Heart left ventricle (tissue), 16 donors: ENCODE measurements at places on chromosomes 6 and 20. TPM values are rescaled to one million over a fixed set of nuclear protein-coding genes. Genes with fewer than 3 reads are reported as not detected.

DNA sequence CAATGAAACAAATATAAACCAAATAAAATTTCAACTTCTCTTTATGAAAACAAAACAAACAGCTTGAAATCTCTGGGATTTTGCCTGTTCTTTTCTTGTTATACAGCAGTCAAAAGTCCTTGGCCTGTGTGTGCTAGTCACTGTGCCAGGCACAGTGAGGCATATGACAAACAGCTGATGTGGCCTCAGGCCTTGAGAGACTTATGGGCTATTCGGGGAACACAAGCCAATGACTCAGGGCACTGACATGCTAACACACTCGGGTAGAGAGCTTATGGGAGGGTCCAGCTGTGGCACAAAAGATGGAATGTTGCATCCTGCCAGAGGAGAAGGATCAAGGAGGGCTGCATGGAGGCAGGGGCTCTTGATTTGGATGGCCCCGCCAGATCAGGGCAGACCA lies 95.4 kb upstream of the NKX2-2 start:
- no peak overlapping the region for H3K4me3 ChIP-seq
- peaks cover 8% of the 10 kb centered on the region for H3K27me3 ChIP-seq
- no peaks in the 10 kb centered on the region for H3K4me1 ChIP-seq
- no peaks in the 10 kb centered on the region for H3K36me3 ChIP-seq
- DNase-seq, result no peak
- no peak overlapping the region for H3K27ac ChIP-seq

GRCh38 chr6:45460166-45460565 lies 82.4 kb upstream of the SUPT3H start:
- no peak for DNase-seq
- no peak overlapping the region for H3K27ac ChIP-seq
- H3K4me3 ChIP-seq, result no peak overlapping the region
- no peaks in the 10 kb centered on the region for H3K4me1 ChIP-seq
- H3K36me3 ChIP-seq, result no peaks in the 10 kb centered on the region
- H3K27me3 ChIP-seq, result no peaks in the 10 kb centered on the region

DNA sequence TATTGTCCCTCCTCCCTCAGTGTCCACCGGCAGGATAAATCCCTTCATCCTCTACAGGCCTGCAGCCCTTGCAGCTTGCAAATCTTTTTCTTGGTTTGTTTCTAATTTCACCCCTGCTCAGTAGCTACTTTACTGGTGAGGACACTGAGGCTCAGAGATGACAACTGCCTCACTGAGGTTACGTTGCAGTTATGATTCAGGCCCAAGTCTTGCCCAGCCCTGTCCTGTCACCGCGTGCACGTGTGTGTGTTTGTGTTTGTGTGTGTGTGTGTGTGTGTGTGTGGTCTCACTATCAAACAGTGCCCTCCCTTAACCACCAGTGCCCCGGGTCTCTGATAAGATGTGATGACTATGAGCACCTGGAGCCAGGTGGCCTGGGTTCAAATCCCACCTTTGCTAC lies 21.1 kb downstream of the FAM110A start:
- H3K4me1 ChIP-seq, result peaks cover 19% of the 10 kb centered on the region
- DNase-seq, result no peak
- no peaks in the 10 kb centered on the region for H3K27me3 ChIP-seq
- H3K4me3 ChIP-seq, result no peak overlapping the region
- no peak overlapping the region for H3K27ac ChIP-seq

DNA sequence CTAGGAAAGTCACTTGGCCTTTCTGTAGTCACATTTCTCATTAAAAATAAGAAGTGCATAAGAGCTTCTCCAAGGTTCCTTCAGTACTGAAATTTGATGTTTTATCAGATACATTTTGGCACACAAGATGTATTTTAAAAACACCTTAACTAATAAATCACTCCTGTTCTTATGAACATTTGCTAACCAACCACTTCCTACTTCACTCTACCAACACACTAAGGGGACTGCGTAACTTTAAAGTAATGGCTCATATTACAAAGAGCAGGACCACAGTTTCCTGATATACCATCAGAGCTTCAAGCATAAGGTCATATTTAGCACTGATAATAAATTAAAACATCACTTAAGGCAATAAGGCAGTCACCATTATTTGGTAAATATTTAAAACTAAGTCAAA lies 104.4 kb downstream of the RALGAPA2 start:
- no peak for DNase-seq
- H3K27me3 ChIP-seq, result no peaks in the 10 kb centered on the region
- peaks cover 28% of the 10 kb centered on the region for H3K36me3 ChIP-seq
- no peak overlapping the region for H3K27ac ChIP-seq
- no peak overlapping the region for H3K4me3 ChIP-seq

NEU1 gene
- 19.1 TPM for polyA plus RNA-seq
